Neural cell (in vitro differentiated cells): ENCODE measurements at places on chromosomes 4 and X. TPM values are rescaled to one million over a fixed set of nuclear protein-coding genes. Genes with fewer than 3 reads are reported as not detected.

GC gene
- polyA plus RNA-seq, result not detected in 2 replicates

PRDM8 gene
- 0.46 and 0.52 TPM in 2 replicates for polyA plus RNA-seq

BMX gene
- polyA plus RNA-seq, result not detected in 2 replicates

GPR143 gene
- 5.5 and 7.1 TPM in 2 replicates for polyA plus RNA-seq

SULT1E1 gene
- polyA plus RNA-seq, result not detected in 2 replicates

CXXC4 gene
- polyA plus RNA-seq, result 108 and 127 TPM in 2 replicates
